ENCODE measurements at places on chromosomes 12 and 14.

- DNase-seq: no peak
Measured at GRCh38 chr12:89469361-89469760, 55.2 kb downstream of the GALNT4 start.

DNA sequence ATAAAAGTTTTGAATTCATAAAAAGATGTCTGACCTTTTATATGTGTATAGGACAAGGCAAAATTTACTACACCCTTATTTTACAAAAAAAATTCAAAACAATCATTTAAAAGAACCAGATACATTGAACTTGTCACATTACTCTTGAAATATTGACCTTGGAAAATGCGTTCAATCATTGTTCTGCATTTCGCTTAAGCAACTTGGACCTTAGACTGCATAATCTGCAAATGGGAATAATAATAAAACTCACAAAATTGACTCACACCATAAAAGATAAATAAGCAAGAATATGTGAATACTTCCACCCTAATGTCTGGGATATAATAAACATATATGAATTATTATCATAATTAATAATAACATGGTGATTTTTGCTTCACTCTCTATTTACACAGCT, 69.4 kb upstream of the PTPRB start:
- no peak for DNase-seq

DNA sequence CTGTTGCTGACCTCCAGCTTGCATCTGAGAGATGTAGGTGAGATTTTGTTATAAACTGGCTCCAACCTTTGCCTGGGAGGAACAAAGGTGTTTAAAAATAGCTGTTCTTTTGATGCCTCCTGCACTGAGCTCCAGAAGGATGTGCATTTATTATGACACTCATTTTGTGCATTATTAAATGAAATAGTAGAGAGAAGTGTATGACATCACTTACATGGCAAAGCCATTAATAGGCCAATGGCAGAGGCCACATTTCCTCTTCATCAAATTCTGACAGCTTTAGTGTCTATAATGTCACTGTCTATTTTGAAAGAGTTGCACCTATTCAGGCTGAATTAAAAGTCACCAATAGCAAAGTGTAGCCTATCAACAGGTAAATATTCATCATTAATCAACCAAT, 564.6 kb downstream of the FLRT2 start:
- no peak for DNase-seq

DNA sequence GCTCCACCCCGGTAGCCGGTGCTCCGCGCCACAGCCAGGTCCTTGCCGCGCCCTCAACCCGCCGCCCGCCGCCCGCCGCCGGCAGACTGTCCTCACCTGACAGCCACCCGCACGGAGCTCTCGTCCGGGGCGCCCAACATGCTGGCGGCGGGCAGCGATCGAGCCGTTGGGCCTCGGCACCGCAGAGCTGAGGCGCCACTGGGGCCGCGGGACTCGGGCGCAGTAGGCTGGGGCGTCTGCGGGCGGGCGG, 164 bp downstream of the KIF21A start:
- no peak for DNase-seq

DNA sequence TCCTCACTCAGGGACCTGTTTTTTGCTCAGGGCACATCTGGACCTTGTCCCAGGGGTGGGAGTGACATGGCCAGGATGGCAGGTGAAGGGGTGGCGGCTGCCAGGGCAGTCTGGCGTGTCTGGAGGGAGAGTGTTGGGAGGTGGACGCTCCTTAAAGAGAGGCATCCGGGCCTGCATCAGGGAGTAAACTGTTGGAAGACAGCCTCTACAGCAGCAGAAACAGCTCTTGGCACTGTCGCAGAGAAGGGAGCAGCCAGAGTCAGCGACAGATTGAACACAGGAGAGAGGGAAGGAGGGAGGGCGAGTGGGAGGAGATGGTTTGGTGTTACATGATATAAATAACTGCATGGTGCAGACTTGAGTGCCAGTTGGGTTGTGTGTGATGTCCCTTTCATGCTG, 52.8 kb downstream of the IGF1 start:
- no peak for DNase-seq
